ENCODE measurements at places on chromosomes 4 and X.

- DNase-seq, result no peak
These were observed 107.6 kb upstream of the CBR4 start for GRCh38 chr4:169117591-169118081.

DNA sequence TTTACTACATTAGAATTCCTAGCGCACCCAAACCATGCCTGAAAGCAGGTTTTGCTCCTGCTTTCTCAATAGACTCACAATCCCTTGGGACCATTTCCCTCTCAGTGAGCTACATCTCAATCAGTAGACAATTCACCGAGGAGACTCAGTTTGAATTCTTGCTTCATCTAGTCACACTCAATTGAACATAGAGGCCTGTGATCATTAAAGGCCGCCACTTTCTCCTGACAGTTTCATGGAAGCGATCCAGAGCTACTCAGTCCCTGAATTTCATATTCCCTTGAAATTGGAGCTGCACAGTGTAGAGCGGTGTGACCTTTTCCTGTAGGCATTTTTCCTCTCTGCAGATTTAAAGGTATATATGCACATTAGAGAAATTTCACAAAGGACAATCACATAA is 193.9 kb upstream of the SPOCK3 start:
- DNase-seq, result no peak

DNA sequence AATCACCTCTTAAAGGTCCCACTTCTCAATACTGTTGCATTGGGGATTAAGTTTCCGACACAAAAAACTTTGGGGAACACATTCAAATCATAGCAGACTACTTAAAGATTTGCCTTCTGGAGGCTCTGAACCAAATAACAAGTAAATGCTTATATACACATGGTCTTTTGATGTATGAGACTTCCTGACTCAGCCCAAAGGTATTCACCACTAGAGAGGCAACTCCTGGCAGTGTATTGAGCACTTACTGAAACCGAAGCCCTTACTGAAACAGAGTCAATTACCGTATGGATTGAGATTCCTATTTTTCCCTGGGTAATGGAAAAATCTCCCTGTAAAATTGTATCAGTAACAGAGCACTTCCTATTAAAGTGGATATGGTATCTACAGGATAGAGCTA is 45.4 kb downstream of the ZCCHC13 start:
- no peak for DNase-seq

DNA sequence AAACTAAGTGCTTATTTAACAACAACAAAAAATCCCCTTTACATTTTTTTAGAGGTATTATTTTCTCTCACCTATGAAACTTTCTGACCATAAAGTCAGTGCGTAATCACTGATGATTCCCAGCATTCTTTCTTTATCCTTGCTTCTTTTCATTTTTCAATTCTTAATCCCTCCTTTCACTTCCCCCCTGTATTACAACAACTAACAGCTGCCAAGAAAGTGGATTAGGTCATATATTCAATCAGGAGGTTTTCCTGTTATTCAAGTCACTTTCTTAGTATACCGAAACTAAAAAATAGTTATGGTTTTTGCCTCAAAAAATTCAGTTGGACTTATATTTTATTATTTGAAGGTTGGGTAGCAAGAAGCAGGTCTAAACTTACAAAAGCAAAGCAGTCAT is 2.1 kb upstream of the STAP1 start:
- DNase-seq, result no peak

DNA sequence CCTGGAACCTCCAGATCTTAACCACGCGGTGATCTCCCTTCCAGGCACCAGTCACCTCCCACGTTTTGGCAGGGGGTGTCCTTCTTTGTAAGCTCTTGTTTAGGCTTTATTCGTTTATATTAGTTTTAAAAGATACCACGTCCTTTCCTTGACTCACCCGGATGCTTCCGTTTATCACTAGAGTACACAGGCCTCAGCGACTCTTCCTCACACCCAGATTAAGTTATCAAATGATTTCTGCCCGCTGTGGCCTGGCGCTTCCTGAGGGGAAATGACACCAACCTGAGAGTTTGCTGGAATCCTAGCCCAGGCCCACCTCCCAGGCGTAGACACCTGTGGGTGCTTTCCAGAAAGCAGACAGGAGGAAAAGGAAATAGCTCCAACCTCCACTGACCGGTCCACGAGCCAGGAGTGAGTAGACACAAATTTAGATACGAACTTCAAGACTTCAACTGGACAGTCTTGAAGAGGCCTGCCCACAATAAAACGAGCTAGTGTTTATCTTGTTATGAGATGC is 756 bp upstream of the ADAMTS3 start:
- DNase-seq, result no peak

DNA sequence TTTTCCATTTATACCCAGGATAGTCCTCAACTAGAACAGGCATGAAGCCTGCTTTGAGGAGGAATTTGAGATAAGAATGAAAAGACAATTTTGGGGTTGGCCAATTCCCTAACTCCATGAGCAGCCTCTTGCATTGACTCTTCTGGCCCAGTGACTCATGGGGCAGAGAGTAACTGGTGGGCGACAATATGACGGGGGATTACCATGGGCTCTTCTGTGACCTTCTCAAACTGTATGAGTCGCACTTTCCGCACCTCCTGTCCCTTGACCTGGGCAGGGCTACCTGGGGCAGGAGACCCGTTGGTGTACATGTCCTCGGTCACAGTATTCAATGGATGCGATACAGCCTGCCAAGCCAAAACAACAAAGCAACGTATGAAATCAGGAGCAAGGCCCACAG is 13.3 kb downstream of the MPP1 start:
- no peak for DNase-seq

DNA sequence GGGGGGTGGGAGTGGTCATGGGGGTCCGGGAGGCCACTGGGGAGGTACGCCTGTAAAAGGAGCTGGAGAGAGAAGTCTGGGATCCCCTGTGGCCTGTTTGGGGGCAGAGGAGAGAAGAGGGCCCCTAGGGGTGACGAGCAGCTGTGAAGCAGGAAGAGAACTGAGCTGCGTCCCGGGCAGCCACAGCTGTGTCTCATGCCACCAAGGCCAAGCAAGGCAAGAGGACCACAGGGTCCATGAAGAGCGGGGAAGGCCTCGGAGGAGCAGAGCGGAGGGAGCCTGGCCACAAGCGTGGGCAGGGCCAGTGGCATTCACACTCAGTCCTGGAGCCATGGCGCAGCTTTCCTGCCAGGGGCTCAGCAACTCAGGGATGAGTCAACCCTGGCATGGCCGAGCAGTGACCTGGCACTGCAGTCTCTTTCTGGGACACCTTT is 13.6 kb upstream of the NAT8L start:
- DNase-seq, result no peak

- DNase-seq, result no peak
These were observed 372.9 kb downstream of the STIM2 start for GRCh38 chr4:27233531-27233930.

- no peak for DNase-seq
These were observed 27.0 kb upstream of the GPR78 start for GRCh38 chr4:8553216-8553615.

GRCh38 chrX:19174401-19175025 is 52.2 kb upstream of the ADGRG2 start:
- DNase-seq, result no peak

- no peak for DNase-seq
These were observed 66.0 kb downstream of the GLRB start for GRCh38 chr4:157141976-157142375.

- DNase-seq, result no peak
These were observed 2.0 kb upstream of the TMPRSS11D start for GRCh38 chr4:67885762-67886161.

GRCh38 chr4:15469402-15470127 is at the start of gene CC2D2A:
Gene CC2D2A (plus strand): TSS chr4:15469882. CDS start chr4:15475933, 6,051 bp downstream.
- DNase-seq, result no peak

GRCh38 chrX:129818123-129818522 is 25.6 kb downstream of the ZDHHC9 start:
- no peak for DNase-seq

DNA sequence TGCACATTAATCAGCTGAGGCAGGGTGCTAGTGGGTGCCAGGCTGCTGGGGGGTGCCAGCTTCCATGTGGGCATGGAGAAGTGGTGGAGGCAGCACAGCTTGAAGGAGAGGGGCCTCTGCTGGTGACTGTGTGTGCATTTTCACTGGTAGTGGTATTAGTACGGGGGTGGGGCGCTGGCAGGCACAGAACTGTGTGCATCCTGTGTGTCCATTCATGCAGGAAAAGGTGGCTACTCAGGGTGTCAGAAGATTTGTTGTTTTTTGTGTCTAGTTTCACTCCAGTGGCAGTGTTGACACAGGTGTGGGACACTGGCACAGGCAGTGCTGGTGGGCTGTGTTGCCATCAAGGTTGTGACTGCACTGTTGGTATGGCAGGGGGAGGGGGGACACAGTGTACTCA is 1303.6 kb downstream of the FAM133A start:
- DNase-seq, result no peak

DNA sequence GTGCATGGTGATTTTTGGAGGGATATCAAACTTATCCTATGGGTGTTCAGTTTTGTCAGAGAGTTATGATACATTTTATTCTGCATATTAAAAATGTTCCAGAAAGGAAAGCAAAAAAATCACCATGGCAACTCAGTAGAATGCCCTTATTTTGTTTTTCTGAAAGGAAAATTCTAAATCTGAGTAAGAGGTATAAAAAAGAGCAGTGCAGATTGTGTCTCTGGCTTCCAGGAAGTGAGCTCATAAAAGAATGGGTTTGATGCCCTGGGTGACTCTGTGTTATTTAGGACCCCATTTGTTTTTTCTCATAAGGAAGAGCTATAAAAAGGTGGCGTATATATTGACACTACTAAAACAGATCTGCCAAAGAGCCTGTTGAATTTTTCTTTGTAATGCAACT is 128.8 kb downstream of the UCHL1 start:
- DNase-seq, result no peak

DNA sequence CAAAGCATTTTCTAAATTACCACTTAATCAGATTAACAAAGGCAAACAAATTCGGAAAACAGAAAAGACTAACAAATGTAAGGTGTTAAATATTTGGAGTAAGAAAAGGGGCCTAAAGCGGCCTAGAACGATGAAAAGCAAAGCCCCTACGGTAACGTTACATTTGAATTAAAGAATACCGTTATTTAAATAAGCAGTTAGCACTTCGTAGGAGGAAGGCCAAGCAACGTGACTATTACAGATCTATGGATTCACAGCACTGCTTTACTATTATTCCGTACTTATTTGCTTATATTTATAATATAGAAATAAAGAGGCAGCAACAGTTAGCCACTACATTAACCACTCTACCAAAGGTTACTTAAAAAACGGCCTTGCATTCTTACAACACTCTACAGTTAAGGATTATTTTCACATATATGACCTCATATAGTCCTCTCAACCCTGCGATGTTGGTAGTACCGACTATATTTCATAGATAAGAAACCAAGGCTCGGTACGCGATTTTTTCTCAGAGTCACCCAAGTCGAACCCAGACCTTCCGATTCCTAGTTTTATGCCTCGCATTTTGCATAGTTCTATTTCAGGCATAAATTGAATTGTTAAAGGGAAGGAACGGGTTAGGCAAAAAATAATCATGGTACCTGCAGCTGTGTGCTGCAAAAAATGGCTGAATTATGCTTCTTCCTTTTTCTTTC is 2.9 kb downstream of the KLHL15 start:
- no peak for DNase-seq

GRCh38 chr4:88341227-88342192 is 37.1 kb upstream of the HERC6 start:
- DNase-seq, result no peak

Data from activated CD4-positive, alpha-beta T cell treated with anti-CD3 and anti-CD28 coated beads for 24 hours (primary cell).